ENCODE measurements at places on chromosomes 5 and 9.

GRCh38 chr5:43034591-43034968 is 5.5 kb downstream of the ANXA2R start:
- DNase-seq, result peak; percentile 84

- no peak for DNase-seq
Observed at GRCh38 chr9:117290306-117290840, 124.5 kb downstream of the ASTN2 start.

DNA sequence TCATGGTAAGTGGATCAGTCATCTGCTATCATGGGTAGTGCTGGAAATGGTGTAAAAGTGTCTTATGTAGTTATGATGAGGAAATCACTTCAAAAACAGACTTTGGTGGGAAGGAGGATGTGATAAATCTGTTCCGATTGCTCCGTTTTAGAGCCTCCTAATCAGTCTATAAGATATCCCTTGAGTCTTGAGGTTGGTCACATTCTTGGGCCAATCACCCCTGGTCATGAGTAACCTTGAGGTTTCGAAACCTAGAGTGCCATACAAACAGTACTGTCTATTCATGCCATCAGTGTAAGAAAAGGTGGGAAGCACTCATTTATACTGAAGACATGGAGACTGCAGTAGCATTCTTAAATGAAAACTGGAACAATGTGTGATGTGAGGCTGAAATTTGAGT is 45.8 kb downstream of the LRRTM2 start:
- no peak for DNase-seq

- DNase-seq, result peak; percentile 42
Observed at GRCh38 chr9:6355728-6356127, 27.6 kb downstream of the TPD52L3 start.

GRCh38 chr9:132020272-132020671 is 59.4 kb downstream of the MED27 start:
- peak; percentile 36 for DNase-seq

- DNase-seq, result no peak
Observed at GRCh38 chr9:68545033-68545705, 4.5 kb upstream of the TMEM252 start.

Data from endothelial cell of umbilical vein (primary cell).